ENCODE measurements at places on chromosomes 6 and 20.

GRCh38 chr20:8413691-8414090 is 281.6 kb downstream of the PLCB1 start:
- DNase-seq, result no peak

DNA sequence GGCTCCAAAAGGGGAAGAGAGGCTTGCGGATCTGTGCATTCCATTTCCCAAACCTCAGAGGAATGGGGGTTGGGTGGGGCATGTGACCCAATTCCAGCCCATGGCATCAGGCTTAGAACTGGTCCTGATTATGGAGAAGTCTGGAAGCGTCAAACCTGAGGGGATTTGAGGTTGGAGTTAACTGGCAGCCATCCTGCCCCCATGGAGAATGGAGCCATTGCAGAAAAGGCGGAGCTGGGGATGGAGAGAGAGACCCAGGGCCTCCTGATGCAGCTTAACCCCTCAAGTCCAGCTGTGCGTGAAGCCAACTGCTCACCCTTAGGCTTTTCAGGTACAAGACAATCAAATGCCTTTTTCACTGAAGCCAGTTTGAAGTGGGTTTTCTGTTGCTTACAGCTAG is 9.9 kb upstream of the SDCBP2 start:
- DNase-seq, result no peak

- peak; percentile 87 for DNase-seq
Measured at GRCh38 chr6:111631903-111632460, 26.3 kb upstream of the TRAF3IP2 start.

DNA sequence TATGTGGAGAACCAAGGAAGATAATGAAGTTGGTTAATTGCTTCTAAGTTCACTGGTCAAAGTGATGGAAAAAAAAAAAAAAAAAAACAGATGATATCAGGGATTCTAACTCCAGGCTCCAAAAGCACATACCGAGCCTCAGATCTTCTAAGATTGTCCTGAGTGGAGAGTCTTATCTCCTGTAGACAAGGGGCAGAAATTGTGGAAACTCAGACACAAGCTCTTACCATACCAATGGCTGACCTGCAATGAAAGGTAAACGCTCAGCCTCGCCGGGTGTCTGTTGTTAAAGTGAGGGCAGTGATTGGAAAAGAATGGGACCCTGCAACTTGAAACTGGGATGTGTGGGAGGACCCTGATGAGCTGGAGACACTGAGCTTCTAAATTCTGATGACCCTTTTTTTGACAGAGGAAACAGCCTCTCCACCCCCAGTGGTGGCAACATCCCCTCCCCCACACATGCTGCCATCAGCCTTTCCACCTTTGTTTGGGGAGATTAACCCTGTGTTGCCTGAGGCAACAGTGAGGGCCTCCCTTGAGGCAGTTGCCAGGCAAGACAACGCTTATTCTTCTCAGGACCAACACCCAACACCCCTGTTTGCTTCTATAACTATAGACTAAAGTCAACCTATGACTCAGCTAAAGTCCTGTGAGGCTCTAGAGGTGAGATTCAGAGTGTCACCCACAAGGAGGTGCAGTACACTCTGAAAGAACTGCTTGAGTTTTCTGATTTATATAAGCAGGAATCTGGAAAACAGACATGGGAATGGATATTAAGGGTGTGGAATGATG is 154.0 kb downstream of the THBS2 start:
- DNase-seq, result no peak

DNA sequence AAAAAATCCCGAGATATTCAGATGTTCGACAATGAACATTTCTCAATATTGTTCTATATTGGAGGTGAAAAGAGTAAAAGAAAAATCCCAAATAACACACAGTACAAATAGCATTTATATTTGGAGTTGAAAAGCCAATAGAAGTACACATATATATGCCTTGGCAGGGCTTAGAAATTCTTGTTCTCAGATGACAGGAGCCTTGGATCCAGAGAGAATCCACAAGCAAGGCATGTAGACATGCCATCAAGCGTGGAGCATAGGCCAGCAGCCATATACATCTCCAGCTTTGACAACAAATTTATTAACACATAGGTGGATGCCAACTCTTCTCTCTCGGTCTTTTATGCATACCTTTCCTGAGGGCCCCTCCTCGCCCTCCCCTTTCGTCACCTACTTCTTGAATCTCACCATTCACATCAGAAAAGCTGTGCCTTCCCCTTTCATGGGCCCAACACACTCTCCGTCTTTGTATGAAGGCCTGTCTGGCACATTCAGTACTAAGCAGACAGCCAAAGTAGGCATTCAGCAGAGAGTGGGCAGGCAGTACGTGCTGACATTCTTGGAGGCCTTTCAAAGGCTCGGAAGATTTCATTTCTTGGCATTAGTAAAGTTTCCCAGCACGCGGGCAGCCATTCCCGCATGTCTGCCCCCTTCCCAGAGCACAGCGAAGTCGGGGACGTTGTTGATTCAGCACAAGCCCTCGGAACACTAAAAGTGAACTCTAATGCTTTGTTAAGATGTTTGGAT is 18.2 kb downstream of the NEDD9 start:
- DNase-seq, result no peak

GRCh38 chr20:32612351-32613191 is 27.4 kb upstream of the NOL4L start:
- DNase-seq, result no peak

DNA sequence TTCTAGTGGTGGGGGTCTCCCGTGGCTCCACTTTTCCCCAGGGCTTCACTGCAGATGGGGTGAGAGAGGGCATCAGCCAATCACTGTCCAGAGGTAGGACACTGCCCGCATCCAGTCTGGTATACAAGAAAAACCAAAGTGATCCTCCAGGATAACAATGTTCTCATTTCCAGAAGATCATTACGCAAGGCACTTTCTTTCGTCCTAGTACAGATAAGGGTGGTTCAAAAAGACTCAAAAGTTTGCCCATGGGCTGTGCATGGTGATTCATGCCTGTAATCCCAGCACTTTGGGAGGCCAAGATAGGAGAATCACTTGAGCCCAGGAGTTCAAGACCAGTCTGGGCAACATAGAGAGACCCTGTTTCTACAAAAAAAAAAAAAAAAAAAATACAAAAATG is 16.4 kb downstream of the GMDS start:
- no peak for DNase-seq

DNA sequence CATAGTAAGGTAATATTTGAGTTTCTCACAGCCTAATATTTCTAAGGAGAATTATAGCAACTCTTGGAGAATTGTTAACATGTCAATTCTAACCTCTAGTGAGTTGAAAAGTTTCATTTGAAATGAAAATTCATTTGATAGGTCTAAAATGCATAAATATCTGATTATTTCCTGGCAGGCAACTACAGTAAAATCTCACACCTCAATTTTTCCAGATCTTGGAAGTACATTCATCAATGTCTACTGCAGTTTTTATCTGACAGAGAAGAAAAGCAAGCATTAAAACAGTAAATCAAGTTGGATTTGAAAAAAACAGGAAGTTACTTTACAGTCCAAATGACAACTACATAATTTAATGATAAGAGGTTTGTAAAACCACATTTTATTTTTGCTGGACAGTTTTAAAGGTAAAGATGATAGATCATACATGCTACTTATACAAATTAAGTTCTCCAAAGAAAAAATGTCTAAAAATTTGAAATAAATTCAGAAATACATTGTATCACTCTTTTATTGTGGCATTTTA is 631.3 kb downstream of the EYS start:
- DNase-seq, result no peak

GRCh38 chr6:43420012-43420709 is 7.2 kb upstream of the ABCC10 start:
- no peak for DNase-seq

GRCh38 chr20:31894980-31895675 is 24.7 kb downstream of the TTLL9 start:
- no peak for DNase-seq

DNA sequence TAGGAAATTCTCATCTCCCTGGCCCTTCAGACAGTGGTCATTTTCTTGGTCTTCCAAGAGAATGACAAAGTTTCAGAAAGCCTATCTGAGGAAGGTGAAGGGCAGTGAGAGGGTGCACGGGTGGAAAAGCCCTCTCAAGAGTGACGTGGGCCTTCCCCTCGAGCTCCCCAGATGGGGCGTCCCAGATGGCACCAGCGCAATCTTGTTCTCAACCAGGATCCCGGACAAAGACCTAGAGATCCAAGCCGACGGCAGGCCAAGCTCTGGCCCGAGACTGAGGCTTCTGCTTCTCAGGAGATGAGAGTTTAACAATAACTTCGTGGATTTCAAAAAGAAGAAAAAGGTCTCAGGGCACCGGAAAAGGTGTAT is 797 bp upstream of the ZNF133 start:
- DNase-seq, result no peak

- DNase-seq, result no peak
Measured at GRCh38 chr20:9353180-9353915, 161.0 kb upstream of the LAMP5 start.

DNA sequence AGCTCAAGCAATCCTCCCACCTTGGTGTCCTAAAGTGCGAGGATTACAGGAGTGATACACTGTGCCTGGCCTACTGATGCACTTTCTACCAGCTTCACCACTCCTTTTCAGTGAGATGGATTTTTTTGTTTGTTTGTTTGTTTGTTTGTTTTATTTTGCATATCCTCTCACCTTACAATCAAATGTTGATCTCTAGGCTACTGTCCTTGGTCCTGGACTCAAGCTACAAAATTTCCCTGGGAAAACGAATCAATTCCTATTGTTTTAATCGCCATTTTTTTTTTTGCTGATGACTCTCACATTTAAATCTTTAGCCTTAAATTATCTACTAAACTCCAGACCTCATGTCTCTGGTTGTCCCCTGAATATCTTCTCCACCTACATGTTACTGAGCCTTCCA is 3.5 kb upstream of the RIPPLY2 start:
- no peak for DNase-seq

GRCh38 chr6:16279243-16279642 is 40.9 kb downstream of the GMPR start:
- no peak for DNase-seq

GRCh38 chr20:54065601-54066038 is 4.8 kb downstream of the BCAS1 start:
- DNase-seq, result no peak

DNA sequence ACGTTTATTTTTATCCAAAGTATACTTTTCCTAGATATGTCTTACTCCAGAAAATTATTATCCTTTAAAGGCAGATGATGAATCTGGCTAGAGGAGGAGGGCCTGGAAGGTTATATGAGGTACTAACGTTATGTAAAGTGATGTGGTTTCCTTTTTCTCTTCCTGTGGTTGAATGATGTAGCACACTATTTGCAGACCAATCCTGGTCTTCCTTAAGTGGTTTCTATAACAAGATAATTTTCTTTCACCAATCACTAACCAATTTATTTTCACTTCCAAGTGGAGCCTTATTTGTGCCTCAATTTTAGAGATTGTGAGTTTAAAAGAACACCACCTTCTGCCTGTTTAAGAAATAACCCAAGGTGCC is 154.6 kb upstream of the SOX4 start:
- DNase-seq, result no peak

DNA sequence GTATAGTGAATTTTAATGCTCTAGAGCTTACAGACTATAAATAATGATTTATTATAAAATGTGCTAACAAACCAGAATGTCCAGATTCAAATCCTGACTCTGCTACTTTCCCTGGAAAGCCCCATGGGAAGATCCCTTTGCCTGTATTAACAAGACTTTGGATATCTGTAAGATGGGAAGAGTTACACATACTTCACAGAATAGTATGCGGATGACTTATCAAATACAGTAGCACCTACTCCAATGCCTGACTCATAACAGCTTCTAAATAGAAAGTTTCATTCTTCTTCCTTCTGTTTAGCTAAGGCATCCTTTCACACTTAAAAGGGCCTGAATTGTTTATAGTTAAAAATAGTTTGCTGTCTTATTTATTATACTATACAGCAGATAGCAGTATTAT is 166.3 kb downstream of the KCNQ5 start:
- no peak for DNase-seq

- no peak for DNase-seq
Measured at GRCh38 chr20:58086763-58087561, 141.5 kb downstream of the ANKRD60 start.

- DNase-seq, result no peak
Measured at GRCh38 chr20:4670469-4670868, 51.2 kb upstream of the PRND start.

DNA sequence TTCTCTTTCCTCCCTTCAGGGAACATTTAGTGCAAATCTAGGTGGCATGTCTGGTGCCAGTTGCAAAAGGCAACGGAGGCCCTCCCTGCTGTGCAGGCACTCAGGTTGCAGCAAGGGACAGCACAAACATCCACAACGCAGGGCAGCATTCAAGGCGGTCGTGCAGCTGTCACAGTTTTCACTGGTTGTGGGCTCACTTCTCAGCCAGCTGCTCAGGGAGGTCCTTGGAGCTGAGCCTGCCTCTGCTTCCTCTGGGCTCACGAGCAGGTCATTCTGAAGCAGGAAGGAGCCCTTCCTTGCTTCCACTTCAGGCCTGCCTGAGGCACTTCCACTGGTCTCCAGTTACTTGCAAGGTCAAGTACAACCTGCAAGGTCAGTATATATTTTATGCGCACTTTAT is 3.8 kb upstream of the NPEPL1 start:
- no peak for DNase-seq

DNA sequence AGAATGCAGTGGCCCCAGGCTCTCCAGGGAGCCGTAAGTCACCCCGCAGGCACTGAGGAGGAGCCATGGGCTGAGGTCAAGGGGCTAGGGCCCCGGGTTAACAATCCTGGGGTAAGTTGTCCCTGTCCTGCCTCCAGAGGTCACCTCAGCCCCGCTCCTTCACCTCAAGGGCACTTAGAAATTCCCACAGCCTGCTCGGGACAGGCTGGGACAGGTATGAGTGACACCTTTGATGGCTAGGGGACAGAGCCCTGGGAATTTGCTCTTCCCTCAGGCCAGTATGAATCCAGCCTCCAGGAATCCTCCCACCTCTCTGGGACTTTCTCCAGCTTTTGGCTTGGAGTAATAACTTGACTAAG is 3.5 kb upstream of the GRM4 start:
- no peak for DNase-seq

GRCh38 chr6:99282479-99283062 is 66.9 kb downstream of the FAXC start:
- no peak for DNase-seq

- DNase-seq, result no peak
Measured at GRCh38 chr6:37083243-37084138, 78.0 kb downstream of the FGD2 start.

GRCh38 chr6:148186916-148187315 is 155.7 kb upstream of the SASH1 start:
- no peak for DNase-seq

DNA sequence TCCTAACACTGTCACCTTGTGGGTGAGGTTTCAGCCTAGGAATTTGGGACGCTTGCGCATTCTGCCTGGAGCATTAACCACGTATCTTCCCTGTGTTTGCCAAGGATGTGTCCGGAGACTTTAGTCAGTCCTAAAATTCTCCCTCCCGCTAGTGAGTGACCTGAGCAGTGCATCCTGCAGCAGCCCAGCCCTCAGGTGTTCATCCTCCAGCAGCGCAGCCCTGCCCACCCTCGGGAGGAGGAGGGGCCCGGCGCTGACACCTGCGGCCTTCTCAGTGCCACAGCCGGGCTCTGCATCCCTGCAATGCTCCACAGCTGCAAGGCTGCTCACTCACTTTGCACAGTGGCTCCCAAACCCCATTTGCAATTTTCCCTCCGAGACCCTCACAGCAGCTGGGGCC is 79.5 kb downstream of the ERMARD start:
- DNase-seq, result no peak
